Activated CD4-positive, alpha-beta T cell treated with anti-CD3 and anti-CD28 coated beads for 36 hours (primary cell): ENCODE measurements at places on chromosomes 6 and 20. TPM values are rescaled to one million over a fixed set of nuclear protein-coding genes. Genes with fewer than 3 reads are reported as not detected.

DNA sequence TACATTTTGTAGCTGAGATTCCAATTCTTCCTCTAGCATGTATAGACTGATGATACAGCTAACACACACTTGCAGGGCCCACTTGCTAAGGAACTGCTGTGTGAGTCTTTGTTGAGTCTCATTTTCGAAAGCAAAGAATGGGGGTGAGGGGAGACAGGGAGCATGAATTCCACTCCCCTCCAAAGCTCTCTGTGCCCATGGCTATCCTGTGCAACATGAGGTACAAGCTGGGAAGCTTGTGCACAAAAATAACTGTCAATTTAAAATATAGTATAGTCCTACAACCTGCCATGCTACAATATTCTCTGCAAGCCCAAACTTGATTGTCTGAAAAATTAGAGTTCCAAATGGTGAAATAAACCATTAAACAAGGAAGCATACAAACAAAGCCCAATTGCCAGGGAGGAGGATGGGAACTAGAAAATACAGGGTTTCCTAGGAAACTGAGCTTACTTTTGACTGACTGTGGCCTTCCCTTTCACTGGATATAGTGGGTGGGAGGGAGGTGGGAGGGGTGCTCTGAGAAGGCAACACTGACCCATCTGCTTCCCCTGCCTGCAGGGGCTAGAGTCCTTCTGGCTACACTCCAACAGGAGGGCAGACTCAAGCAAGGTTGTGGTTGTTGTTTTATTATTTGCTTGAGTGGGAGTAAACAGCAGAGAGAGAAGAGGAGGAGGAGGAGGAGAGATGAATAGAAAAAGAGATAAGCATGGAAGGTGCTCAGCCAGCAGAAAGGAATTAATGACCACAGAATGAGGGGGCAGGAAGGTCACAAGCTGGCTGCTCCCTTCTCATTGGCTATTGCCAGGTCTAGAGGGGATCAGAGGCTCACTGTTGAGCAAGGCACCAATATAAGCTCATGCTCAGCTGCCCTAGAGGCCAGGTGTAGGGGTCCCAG lies 84.6 kb downstream of the FYN start:
- no peak for DNase-seq
- no peaks in the 10 kb centered on the region for H3K27me3 ChIP-seq
- peaks cover 50% of the 10 kb centered on the region for H3K36me3 ChIP-seq
- H3K4me3 ChIP-seq: no peak overlapping the region

The TTBK1 gene
- total RNA-seq: 0.30 TPM

GRCh38 chr6:75180864-75181263 lies 25.0 kb downstream of the COL12A1 start:
- no peaks in the 10 kb centered on the region for H3K36me3 ChIP-seq
- H3K4me1 ChIP-seq: no peaks in the 10 kb centered on the region
- peaks cover 40% of the 10 kb centered on the region for H3K27me3 ChIP-seq
- DNase-seq: no peak

- no peak overlapping the region for H3K4me3 ChIP-seq
- H3K27me3 ChIP-seq: no peaks in the 10 kb centered on the region
- peaks cover 2% of the 10 kb centered on the region for H3K4me1 ChIP-seq
- H3K27ac ChIP-seq: no peak overlapping the region
Measured at GRCh38 chr20:38278131-38278530, 17.6 kb upstream of the KIAA1755 start.

DNA sequence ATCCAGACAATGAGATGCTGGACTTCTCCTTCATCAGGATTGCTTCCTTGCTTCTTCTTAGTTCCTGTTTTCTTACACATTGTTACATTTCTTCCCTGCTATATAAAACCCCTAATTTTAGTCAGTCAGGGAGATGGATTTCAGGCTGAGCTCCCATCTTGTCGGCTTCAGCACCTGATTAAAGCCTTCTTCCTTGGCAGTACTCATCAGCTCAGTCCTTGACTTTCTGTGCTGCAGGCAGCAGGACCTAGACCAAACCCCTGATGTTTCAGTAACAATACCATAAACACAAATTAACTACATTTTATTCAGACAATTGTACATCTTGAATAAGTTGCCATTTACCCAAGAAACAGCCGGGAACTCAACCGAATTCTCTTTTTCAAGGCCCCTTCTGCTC lies 156.4 kb upstream of the RREB1 start:
- DNase-seq: no peak
- H3K36me3 ChIP-seq: no peaks in the 10 kb centered on the region
- no peak overlapping the region for H3K4me3 ChIP-seq
- H3K27me3 ChIP-seq: no peaks in the 10 kb centered on the region

DNA sequence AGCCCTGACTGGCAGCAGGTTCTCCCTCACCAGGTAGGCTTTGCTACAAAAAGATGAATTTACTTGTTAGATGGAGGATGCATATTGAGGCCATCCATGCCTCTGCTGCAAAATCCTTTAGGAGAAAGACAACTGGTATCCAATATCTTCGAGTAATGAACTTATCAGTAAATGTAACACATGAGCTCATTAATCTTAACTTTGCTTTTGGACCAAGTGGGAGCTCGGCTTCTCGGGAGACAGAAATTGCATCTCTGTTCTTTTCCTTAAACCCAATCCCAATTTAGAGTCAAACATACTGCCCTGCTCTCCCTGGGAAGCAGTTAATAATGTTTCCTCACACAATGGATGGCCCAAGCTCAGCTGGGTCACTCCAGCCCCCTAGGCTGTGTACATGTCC lies 330.5 kb downstream of the ZFAND3 start:
- DNase-seq: no peak
- no peak overlapping the region for H3K27ac ChIP-seq
- H3K4me1 ChIP-seq: no peaks in the 10 kb centered on the region
- H3K27me3 ChIP-seq: no peaks in the 10 kb centered on the region

DNA sequence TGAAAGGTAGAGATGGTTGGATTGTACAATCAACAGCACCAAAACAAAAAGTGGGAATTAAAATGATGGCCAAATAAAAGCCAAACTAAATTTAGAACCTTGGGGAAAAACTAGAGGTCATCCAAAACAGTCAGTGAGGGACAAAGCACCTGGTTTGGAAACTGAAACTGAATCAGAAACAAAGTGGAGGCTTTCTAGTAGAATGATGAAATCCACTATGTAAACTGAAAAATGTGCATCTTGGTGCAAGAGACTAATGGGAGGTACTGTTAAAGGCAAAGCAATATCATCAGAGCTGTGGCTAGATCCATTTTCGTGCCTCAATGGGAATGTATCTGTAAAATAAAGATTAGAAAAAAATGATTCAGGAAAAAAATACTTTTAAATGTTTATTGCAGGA lies 380.0 kb upstream of the GJE1 start:
- no peak for DNase-seq
- H3K27me3 ChIP-seq: no peaks in the 10 kb centered on the region
- no peak overlapping the region for H3K27ac ChIP-seq

The FNDC11 gene
- total RNA-seq: 0.18 TPM

The DYNLT2 gene
- total RNA-seq: 2.4 TPM
